ENCODE measurements at places on chromosomes 7 and 10. TPM values are rescaled to one million over a fixed set of nuclear protein-coding genes. Genes with fewer than 3 reads are reported as not detected.

GRCh38 chr10:60048091-60048501 lies 141.7 kb upstream of the CCDC6 start:
- H3K36me3 ChIP-seq, result no peaks in the 10 kb centered on the region
- no peaks in the 10 kb centered on the region for H3K27me3 ChIP-seq
- DNase-seq, result no peak
- H3K4me1 ChIP-seq, result no peaks in the 10 kb centered on the region

GRCh38 chr10:78712147-78712546 lies 356.6 kb upstream of the ZMIZ1 start:
- no peak overlapping the region for H3K27ac ChIP-seq
- no peak for DNase-seq
- H3K4me1 ChIP-seq, result no peaks in the 10 kb centered on the region
- no peaks in the 10 kb centered on the region for H3K36me3 ChIP-seq

DNA sequence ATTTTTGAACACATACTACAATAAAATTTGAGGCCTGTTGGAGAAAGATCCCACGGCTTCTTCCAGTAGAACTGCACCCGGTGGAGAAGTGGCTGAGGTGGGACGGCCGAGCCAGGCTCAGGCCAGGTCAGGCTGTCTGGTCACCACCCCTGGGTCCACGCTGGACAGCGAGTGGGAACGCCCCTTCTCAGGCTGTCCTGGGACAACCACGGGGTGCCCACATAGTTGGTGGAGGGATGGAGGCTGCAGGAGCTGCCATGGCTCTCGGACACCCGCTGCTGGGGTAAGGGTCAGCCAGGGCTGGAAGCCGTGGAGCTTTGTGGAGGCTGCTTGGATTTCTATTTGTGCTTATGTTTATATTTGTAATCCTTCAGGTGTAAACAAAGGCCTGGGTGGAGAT lies 206.5 kb downstream of the DNAJB6 start:
- no peak overlapping the region for H3K4me3 ChIP-seq
- H3K36me3 ChIP-seq, result no peaks in the 10 kb centered on the region
- no peaks in the 10 kb centered on the region for H3K27me3 ChIP-seq
- H3K4me1 ChIP-seq, result no peaks in the 10 kb centered on the region
- H3K27ac ChIP-seq, result no peak overlapping the region

DNA sequence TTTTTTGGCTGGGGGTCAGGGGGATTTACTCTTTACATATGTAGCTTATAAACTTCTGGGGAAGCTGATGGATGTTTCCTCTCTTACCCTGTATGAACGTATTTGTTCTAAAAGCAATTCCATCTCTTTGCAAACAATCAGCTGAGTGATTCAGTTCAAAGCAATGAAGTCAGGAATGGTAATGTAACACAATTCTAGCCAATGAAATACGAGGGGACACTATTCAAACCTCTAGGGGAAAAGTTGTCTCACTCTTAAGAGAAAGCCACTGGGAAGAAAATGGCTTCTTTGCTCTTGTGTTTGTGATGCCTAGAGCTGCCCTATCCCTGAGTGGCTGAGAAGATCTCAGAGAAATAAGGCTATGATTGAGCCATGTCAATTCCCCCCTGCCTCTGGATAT lies 134.8 kb upstream of the SEMA3C start:
- H3K27ac ChIP-seq, result no peak overlapping the region
- H3K27me3 ChIP-seq, result no peaks in the 10 kb centered on the region
- H3K4me3 ChIP-seq, result no peak overlapping the region

GRCh38 chr7:25854608-25855497 lies 297.1 kb upstream of the NFE2L3 start:
- no peaks in the 10 kb centered on the region for H3K36me3 ChIP-seq
- no peak overlapping the region for H3K27ac ChIP-seq
- peaks cover 86% of the 10 kb centered on the region for H3K27me3 ChIP-seq
- H3K4me1 ChIP-seq, result peaks cover 28% of the 10 kb centered on the region

The WDFY4 gene
- 8.4 TPM for total RNA-seq

Data from natural killer cell (primary cell).